ENCODE measurements at places on chromosomes 12 and 14.

GRCh38 chr12:128783129-128783574 is 40.6 kb downstream of the SLC15A4 start:
- H3K27me3 ChIP-seq: peaks cover 8% of the 10 kb centered on the region
- H3K4me1 ChIP-seq: peaks cover 2% of the 10 kb centered on the region
- H3K4me3 ChIP-seq: no peak overlapping the region
- H3K27ac ChIP-seq: no peak overlapping the region
- DNase-seq: no peak

DNA sequence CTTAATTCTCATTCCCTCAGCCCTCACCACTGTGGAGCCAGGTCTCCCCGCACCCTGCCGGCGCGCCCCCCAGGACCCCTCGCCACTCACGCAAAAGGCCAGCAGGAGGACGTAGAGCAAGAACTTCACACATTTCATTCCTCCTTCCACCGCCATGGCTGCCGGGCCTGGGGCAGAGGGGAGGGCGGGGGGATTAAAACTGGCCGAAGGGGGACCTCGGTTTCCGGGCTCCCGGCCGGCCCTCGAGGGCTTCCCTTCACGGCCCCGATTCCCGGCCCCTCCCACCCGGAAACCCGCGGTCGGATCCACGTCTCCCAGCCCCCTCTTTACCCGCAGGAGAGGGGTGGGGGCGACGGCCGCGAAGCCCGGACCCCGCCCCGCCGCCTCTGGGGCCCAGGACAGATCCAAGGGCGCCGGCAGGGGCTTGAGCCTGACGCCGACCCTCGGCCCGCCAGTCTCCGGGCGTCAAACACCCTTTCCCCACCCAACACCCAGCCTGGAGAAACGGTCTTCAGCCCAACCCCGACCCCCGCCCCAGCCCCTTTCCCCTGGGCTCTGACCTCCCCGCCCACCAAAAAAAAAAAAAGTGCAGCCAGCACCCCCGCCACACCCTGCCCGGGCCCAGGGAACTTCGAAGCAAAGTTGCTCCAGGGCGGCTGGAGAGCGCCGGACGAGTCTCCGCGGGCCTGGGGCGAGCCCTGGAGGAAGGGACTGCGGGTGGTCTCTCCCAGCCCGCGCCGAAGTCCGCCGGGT is 447 bp downstream of the CD63 start:
- peak overlapping the region; percentile 70 for H3K27ac ChIP-seq
- peak; percentile 49 for DNase-seq
- peaks cover 19% of the 10 kb centered on the region for H3K27me3 ChIP-seq

DNA sequence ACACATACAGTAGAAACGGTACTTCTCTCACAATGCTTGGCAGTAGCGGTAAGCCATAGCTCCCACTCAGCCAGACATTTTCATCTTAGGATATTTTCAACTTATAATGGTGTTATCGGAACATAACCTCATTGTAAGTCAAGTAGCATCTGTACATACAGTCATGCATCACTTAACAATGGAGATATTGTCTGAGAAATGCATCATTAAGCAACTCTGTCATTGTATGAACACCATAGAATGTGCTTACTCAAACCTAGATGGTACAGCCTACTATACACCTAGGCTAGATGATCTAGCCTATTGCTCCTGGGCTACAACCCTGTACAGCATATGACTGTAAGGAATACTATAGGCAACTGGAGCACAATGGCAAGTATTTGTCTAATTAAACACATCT is 40.8 kb downstream of the RPS6KA5 start:
- no peaks in the 10 kb centered on the region for H3K4me1 ChIP-seq
- no peak for DNase-seq
- no peak overlapping the region for H3K27ac ChIP-seq
- H3K4me3 ChIP-seq: no peak overlapping the region

DNA sequence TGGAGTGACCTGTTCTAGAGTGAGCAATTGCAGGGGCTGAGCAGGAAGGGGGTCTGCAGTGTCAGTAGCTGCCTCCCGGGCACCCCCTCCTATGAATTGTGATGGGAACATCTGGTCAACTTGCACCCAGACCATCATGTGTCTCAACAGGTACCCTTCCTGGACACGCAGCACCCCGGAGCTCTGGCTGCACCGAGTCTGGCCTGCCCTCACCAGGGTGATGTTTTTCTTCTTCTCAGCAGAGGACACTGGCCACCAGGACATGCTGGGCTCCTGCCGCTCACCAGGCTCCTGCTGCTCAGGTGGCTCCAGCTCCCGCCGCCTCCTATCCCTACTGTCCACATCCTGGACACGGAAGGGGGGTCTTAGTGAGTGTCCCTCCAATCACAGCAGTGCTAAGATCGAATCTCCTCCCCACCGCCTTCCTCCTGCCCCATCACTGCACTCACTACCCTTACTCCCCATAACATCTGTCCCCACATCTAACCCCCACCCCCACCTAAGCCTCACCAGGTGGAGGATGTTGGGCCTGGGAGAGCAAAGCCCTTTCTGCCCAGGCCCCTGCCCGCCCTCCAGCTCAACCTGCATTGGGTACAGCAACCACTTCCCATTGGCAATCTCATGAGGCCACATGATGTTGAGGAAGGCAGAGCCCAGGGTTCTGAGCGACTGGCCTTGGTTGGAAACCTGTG is 14.9 kb downstream of the ITGA7 start:
- no peak overlapping the region for H3K27ac ChIP-seq
- no peak overlapping the region for H3K4me3 ChIP-seq

All from glutamatergic neuron (in vitro differentiated cells).